ENCODE measurements at places on chromosomes 7 and 10. TPM values are rescaled to one million over a fixed set of nuclear protein-coding genes. Genes with fewer than 3 reads are reported as not detected.

The CRPPA gene
- total RNA-seq, result 0.74 TPM

The TLX1 gene
- total RNA-seq, result not detected

The PUS7 gene
- total RNA-seq, result 15.0 TPM

The NCF1 gene
- total RNA-seq, result 3.1 TPM

DNA sequence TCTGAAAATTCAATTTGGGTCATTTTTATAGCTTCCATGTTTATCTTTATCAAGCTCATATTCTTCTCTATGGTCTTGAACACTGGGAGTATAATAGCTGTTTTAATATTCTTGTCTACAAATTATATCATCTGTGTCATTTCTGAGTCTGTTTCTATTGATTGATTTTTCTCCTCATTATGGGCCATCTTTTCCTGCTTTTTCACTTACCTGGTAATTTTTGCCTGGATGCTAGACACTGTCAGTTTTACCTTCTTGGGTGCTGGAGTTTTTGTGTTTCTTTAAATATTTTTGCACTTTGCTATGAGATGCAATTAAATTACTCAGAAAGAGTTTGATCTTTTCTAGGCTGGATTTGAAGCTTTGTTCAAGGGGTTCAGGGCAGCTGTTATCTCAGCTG lies 26.8 kb upstream of the KDM7A start:
- H3K27ac ChIP-seq, result no peak overlapping the region
- no peaks in the 10 kb centered on the region for H3K4me1 ChIP-seq
- H3K36me3 ChIP-seq, result no peaks in the 10 kb centered on the region
- no peak overlapping the region for H3K4me3 ChIP-seq
- DNase-seq, result no peak
- H3K27me3 ChIP-seq, result peaks cover 2% of the 10 kb centered on the region

DNA sequence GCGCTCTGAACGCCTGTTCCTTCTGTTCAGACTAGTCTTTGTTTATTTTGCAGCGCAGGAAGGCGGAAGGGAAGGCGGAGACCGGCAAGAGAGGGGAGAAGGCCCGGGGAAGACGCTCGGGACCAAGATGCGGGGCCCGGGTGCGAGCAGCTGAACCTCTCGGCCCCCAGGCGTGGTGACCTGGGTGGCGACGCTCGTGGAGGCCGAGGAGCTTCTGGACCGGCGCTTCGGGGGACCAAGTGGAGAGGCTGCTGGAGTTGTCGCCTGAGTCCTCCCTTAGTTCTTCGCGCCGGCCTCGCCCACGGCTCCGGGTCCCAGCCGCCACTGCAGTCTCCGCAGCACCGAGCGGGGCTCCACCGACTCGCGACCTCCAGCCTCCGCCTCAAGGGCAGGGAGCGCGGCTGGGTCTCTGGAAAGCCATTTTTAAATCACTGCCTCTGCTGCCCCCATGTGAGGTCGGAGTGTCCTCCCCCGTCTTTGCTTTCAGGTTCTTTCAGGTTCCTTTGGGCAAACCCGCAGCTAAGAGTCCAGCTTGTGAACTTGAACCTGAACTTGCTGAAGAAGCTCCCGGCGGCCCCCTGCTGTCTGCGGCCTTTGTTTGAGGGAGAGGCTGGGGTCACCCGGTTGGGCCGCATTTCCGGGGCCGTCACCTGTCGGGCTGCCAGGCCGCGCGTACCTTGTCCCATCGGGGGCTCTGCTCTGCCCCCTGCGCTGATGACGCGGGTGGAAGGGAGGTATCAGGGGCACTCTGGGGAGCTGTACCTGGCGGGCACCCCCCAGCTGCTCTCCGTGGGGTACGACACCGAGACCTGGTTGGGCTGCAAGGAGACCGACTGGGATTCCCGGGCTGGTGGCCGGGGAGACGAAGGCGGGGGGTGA lies 136.0 kb downstream of the KIF20B start:
- peak; percentile 38 for DNase-seq
- H3K36me3 ChIP-seq, result no peaks in the 10 kb centered on the region
- peaks cover 16% of the 10 kb centered on the region for H3K4me1 ChIP-seq
- peak overlapping the region; percentile 73 for H3K4me3 ChIP-seq
- H3K27me3 ChIP-seq, result peaks cover 10% of the 10 kb centered on the region
- H3K27ac ChIP-seq, result peak overlapping the region; percentile 56

DNA sequence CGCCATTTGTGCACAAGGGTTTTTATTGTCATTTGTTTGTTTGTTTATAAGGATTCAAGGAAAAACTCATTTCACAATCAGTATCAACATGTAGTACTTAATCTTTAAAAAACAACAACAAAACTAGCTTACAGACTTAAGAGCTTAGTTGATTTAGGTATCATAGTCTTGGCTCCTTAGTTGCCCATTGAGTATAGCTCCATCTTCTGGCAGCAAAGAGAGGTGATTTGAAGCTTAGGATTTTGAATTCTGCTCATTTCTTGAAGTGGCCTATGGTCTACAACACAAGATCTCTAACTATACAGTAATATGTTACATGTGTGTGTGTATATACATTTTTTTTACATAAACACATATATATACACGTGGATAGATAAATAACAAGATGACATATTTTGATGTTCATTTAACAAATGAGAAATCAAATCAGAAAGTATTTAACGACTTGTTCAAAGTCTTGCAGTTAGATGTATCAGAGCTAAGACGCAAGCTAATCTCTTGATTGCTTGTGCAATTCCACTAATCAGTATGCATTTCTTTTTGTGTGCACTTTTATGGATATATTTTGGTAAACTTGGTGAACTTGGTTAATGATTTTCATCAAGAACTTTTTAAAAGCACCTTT lies 307.3 kb downstream of the CAMK1D start:
- no peaks in the 10 kb centered on the region for H3K27me3 ChIP-seq
- H3K36me3 ChIP-seq, result peaks cover 3% of the 10 kb centered on the region
- H3K4me3 ChIP-seq, result no peak overlapping the region
- no peak for DNase-seq
- peaks cover 13% of the 10 kb centered on the region for H3K4me1 ChIP-seq
- no peak overlapping the region for H3K27ac ChIP-seq

GRCh38 chr10:85643845-85644525 lies 722.6 kb downstream of the GRID1 start:
- no peak for DNase-seq
- no peaks in the 10 kb centered on the region for H3K27me3 ChIP-seq
- no peak overlapping the region for H3K4me3 ChIP-seq
- H3K27ac ChIP-seq, result no peak overlapping the region
- no peaks in the 10 kb centered on the region for H3K4me1 ChIP-seq
- no peaks in the 10 kb centered on the region for H3K36me3 ChIP-seq

DNA sequence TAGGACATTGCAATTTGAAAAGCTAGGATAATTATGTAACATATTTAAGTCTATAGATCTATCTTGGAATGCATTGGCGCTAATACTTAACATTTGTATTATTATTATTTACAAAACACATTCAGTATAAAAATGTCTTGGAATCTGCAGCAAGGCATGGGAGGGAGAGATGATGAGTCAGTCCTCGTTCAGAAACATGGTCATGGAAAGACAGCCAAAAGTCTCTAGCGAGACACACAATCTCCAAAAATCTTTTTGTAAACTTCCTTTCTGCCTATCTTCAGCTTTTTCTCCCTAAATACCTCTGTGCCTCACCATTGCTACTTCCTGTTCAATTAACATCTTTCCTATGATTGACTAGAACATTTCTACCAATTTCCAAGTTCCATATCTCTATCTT lies 188.4 kb upstream of the CACNA2D1 start:
- no peak overlapping the region for H3K4me3 ChIP-seq
- H3K27ac ChIP-seq, result no peak overlapping the region
- peaks cover 2% of the 10 kb centered on the region for H3K27me3 ChIP-seq
- no peak for DNase-seq
- no peaks in the 10 kb centered on the region for H3K4me1 ChIP-seq

- H3K27ac ChIP-seq, result no peak overlapping the region
- H3K4me3 ChIP-seq, result no peak overlapping the region
- H3K27me3 ChIP-seq, result peaks cover 5% of the 10 kb centered on the region
- peak; percentile 9 for DNase-seq
- H3K4me1 ChIP-seq, result peaks cover 21% of the 10 kb centered on the region
- peaks cover 5% of the 10 kb centered on the region for H3K36me3 ChIP-seq
These were observed 6.7 kb downstream of the SH2D4B start for GRCh38 chr10:80544316-80544953.

GRCh38 chr10:69317626-69318105 lies 39.4 kb downstream of the HK1 start:
- H3K4me3 ChIP-seq, result peak overlapping the region; percentile 99
- H3K27me3 ChIP-seq, result no peaks in the 10 kb centered on the region
- H3K36me3 ChIP-seq, result peaks cover 23% of the 10 kb centered on the region
- peaks cover 51% of the 10 kb centered on the region for H3K4me1 ChIP-seq

DNA sequence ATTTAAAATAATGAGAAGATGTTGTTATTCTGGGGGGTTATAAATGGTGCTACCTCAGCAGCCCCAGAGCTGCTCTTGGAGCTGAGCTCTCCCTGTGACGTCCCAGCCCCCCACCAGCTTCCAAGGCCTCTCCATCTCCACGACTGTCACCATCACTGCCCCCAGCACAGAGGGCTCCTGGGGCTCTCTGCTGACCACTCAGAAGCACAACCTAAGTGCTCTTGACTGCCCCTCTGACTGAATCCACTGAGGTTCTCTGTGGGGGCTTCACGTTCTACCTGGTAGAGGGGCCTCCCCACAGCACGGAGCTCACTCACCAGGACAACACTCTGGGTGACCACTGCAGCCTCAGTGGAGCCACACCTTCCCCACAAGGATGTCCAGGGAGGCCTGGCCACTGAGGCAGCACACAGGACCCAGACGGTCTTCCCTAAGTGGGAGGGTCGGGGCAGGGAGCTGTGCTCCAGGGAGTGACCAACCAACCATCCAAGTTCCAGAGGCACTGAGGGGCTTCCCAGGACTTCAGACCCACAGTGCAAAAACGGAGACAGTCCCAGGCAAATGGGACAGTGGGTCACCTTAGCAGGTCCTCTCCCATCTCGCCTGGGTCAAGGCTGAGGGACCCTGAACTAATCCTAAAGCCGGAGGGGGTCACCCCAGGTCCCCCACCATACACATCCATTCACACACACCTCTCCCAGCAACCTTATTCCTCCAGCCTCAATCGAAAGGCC lies 121.0 kb upstream of the PPP2R2D start:
- no peaks in the 10 kb centered on the region for H3K36me3 ChIP-seq
- no peak overlapping the region for H3K27ac ChIP-seq
- no peak overlapping the region for H3K4me3 ChIP-seq
- DNase-seq, result no peak
- no peaks in the 10 kb centered on the region for H3K4me1 ChIP-seq
- H3K27me3 ChIP-seq, result no peaks in the 10 kb centered on the region

GRCh38 chr7:101240226-101241014 lies 2.8 kb upstream of the CLDN15 start:
- no peak for DNase-seq
- no peak overlapping the region for H3K4me3 ChIP-seq
- no peaks in the 10 kb centered on the region for H3K27me3 ChIP-seq
- peaks cover 13% of the 10 kb centered on the region for H3K36me3 ChIP-seq

Data from activated CD8-positive, alpha-beta T cell treated with anti-CD3 and anti-CD28 coated beads, Interleukin-2, amount 10 ng/mL, durations not matched to agents 7 days and 5 days (primary cell).